ENCODE measurements at places on chromosomes 16 and 17.

- DNase-seq = no peak
These were observed 99.4 kb downstream of the CYLD start for GRCh38 chr16:50841081-50841886.

DNA sequence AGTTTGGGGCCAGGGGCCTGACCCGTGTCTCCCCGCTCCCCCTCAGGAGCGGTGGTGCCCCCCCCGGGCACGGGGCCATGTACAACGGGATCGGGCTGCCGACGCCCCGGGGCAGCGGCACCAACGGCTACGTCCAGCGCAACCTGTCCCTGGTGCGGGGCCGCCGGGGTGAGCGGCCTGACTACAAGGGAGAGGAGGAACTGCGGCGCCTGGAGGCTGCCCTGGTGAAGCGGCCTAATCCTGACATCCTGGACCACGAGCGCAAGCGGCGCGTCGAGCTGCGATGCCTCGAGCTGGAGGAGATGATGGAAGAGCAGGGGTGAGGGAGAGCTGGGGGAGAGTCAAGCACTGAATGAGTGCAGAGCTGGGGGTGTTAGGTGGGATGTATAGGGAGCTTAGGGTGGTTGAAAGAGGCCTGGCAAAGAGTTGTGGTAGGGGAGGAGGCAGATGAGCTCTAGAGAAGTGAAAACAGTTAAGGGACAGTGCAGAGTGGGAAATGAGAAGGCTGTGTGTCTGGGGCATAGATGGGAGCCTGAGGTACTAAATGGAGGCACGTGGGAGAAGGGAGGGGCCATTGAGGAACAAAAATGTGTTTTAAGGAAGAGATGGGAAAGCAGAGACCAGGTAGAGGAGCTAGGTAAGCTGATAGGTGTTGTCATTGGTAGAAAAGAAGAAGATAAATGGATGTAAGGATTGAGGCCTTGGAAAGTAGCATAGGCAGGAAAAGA, 4.0 kb downstream of the SRRM2 start:
- DNase-seq = no peak

GRCh38 chr16:79757163-79757562, 156.6 kb upstream of the MAF start:
- no peak for DNase-seq

- no peak for DNase-seq
These were observed 4.6 kb downstream of the DHX58 start for GRCh38 chr17:42107597-42108576.

DNA sequence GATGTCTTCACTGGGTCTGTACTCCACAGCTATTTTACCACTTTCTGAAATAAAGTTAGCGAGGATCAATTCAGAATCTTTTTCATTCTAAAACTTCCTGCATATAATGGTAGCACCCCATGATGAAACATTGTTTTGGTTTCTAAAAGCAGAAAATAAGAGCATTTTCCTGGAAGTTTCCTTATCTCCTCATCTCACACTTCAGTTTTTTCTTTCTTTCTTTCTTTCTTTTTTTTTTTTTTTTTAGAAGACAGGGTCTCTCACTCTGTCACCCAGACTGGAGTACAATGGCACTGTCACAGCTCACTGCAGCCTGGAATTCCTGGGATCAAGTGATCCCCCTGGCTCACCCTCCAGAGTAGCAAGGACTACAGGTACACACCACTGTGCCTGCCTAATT, 10.3 kb downstream of the RDM1 start:
- DNase-seq = no peak

DNA sequence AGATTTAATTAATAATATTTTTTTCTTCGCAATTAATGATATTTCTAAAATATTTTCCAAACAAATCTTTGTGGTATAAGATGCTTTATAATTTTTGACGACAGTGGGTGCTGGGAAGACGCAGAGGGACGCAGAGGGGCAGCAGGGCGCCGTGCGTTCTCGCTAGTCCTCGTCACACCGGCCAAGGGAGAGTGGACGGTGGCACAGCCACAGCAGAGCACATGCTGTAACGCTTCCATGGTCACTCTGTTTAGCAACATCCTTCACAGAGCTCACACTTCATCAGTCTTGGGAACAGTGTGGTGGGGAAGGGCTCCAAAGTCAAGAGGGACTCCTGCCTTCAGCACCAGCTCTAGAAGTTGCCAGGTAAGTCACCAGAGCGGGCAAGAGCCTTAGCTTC, 60.4 kb downstream of the NDEL1 start:
- DNase-seq = no peak

GRCh38 chr17:82385559-82386254, 14.1 kb downstream of the UTS2R start:
- no peak for DNase-seq

All from brain pericyte (primary cell).